ENCODE measurements at places on chromosomes 12 and 14.

- no peak for DNase-seq
Observed at GRCh38 chr12:2246358-2246757, 193.6 kb downstream of the CACNA1C start.

- no peak for DNase-seq
Observed at GRCh38 chr14:51386983-51387735, 147.1 kb downstream of the TMX1 start.

DNA sequence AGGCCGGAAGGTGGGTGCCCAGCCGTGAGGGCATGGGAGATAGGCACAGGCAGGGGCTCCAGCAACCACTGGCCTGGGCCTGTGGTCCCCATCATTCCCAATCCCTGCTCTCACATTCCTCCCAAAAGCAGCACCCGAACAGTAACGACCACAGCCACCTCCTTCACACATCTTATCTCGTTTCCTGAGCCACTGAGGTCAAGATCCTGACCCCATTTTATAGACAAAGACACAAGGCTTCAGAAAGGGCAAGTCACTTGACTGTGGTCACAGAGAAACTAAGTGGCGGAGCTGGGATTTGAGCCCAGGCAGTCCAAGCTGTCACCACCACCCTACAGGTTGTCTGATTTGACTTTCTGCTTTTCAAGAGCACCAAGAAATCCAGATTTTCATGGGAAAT lies 38.9 kb downstream of the DTX1 start:
- DNase-seq = no peak

- no peak for DNase-seq
Observed at GRCh38 chr12:82040987-82041743, 282.0 kb upstream of the PPFIA2 start.
